ENCODE measurements at places on chromosomes 12 and 14. TPM values are rescaled to one million over a fixed set of nuclear protein-coding genes. Genes with fewer than 3 reads are reported as not detected.

DNA sequence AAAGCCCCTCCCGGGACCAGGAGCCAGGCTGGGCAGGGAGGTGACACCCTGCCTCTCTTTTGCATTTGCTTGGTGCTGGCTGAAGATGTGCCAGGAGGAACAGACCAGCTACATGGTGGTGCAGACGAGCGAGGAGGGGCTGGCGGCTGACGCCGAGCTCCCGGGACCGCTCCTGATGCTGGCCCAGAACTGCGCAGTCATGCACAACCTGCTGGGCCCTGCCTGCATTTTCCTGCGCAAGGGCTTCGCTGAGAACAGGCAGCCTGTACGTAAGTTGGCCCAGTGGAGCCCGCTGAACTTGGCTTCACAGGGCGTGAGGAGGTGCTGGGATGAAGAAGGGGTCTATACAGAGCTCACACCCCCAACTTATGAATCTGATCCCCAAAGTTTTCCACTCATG is 15.6 kb downstream of the CABP1 start:
- no peak for DNase-seq

GRCh38 chr14:96398432-96398831 is 6.5 kb downstream of the AK7 start:
- no peak for DNase-seq

- no peak for DNase-seq
Measured at GRCh38 chr12:30974746-30975500, 48.4 kb downstream of the TSPAN11 start.

DNA sequence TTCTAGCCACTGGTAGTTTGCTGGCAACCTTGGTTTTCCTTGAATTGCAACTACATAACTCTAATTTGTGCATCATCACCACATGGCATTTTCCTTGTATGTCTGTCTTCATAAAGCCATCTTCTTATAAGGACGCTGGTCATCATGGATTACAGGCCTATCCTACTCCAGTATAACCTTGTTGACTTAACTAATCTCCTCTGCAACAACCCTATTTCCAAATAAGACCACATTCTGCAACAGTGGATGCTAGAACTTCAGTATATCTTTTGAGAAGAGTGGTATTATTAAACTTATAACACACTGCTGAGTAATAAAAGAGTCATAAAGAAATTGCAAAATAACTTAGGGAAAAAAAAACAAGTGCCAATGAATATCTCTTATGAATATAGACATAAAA is 511.8 kb upstream of the FOXG1 start:
- no peak for DNase-seq

AVPR1A gene
- total RNA-seq, result 0.13 TPM

Data from kidney epithelial cell (primary cell).